ENCODE measurements at places on chromosomes 7 and 10. TPM values are rescaled to one million over a fixed set of nuclear protein-coding genes. Genes with fewer than 3 reads are reported as not detected.

The LAMB4 gene
- 0.07 TPM for total RNA-seq

The INHBA gene
- 0.82 TPM for total RNA-seq

The ARMC10 gene
- 37.1 TPM for total RNA-seq

The LRIT1 gene
- not detected for total RNA-seq

The SCIN gene
- 0.49 TPM for total RNA-seq

The MAT1A gene
- not detected for total RNA-seq

The EPHA1 gene
- total RNA-seq = not detected

The TAS2R41 gene
- total RNA-seq = not detected

The SYPL1 gene
- 68.4 TPM for total RNA-seq

The PILRA gene
- 5.8 TPM for total RNA-seq

The ADIRF gene
- 0.21 TPM for total RNA-seq

The ZNF107 gene
- 2.5 TPM for total RNA-seq

The HABP2 gene
- 0.09 TPM for total RNA-seq

The ZNF804B gene
- total RNA-seq = not detected

The TMEM229A gene
- total RNA-seq = not detected

The ZNF438 gene
- total RNA-seq = 1.6 TPM

The KCNIP2 gene
- 0.66 TPM for total RNA-seq

The HOXA1 gene
- total RNA-seq = 4.0 TPM

The CYP3A4 gene
- total RNA-seq = not detected

The FEZF1 gene
- not detected for total RNA-seq

The SLC25A28 gene
- total RNA-seq = 27.4 TPM
